IgD-negative memory B cell (primary cell): ENCODE measurements at places on chromosomes 2 and 18. TPM values are rescaled to one million over a fixed set of nuclear protein-coding genes. Genes with fewer than 3 reads are reported as not detected.

Gene POU3F3
- polyA plus RNA-seq: not detected

Gene GPAT2
- polyA plus RNA-seq: 8.6 TPM

Gene DOCK10
- 26.9 TPM for polyA plus RNA-seq

Gene SERPINB4
- polyA plus RNA-seq: not detected

Gene SCN2A
- polyA plus RNA-seq: 0.06 TPM

Gene CRACDL
- not detected for polyA plus RNA-seq

Gene ANKRD30B
- not detected for polyA plus RNA-seq

Gene SLC5A7
- not detected for polyA plus RNA-seq

Gene CHN1
- polyA plus RNA-seq: not detected

Gene ALK
- not detected for polyA plus RNA-seq

Gene OR6B2
- polyA plus RNA-seq: not detected

Gene RIT2
- polyA plus RNA-seq: not detected

Gene MAP4K3
- 1.1 TPM for polyA plus RNA-seq

Gene CD8B
- 1.1 TPM for polyA plus RNA-seq

Gene ERBB4
- not detected for polyA plus RNA-seq

Gene POTEC
- not detected for polyA plus RNA-seq

Gene TRAF3IP1
- 6.6 TPM for polyA plus RNA-seq

Gene CRYGA
- polyA plus RNA-seq: not detected

Gene UCN
- polyA plus RNA-seq: 1.6 TPM
